ENCODE measurements at places on chromosomes 5 and 9.
A peak's percentile ranks its signal among the peaks of the same experiment; 100 is the strongest.

DNA sequence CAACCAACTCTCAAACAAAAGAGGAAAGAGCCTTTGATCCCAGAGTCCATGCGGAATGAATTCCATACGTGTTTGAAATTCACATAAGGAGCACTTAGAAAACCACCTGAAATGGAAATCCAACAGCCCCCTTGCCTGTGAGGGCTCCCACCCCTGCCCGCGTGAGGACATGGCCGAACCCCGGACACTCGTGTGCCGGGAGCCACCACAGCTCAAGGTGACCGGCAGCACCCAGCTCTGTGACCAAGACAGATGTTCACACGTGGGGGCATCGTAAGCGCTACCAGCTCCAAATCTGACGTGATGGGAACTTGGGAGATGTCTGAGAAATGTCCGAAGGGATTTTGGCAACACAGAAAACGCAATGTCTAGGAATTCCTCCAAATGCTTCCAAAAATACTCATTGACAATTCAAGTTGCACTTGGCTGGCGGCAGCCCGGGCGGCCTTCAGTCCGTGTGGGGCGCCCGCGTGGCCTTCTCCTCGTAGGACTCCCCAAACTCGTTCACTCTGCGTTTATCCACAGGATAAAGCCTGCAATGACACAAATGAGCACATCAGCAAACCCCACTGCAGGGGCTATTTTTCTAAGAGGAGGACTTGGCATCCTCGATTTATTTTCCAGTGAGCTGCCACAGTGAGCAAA, 23.2 kb upstream of the TERT start:
- no peak for DNase-seq

DNA sequence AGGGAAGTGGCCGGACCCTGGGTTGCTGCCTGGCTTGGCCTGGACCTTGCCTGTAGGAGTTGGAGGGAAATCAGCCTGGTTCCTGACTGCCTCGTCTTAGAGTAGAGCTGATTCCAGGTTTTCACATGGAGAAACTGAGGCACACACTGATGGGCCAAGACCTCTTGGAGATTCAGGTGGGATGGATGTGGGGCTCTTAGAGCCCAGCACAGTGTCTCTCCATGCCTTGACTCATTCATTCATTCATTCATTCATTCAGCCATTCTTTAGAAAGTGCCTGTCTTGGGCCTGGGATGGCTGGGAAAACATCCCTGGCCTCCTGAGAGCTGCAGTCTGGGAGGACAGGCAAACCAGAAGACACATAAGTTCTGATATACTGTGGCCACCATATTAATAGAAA, 2.2 kb downstream of the LRRC8A start:
- DNase-seq: no peak

DNA sequence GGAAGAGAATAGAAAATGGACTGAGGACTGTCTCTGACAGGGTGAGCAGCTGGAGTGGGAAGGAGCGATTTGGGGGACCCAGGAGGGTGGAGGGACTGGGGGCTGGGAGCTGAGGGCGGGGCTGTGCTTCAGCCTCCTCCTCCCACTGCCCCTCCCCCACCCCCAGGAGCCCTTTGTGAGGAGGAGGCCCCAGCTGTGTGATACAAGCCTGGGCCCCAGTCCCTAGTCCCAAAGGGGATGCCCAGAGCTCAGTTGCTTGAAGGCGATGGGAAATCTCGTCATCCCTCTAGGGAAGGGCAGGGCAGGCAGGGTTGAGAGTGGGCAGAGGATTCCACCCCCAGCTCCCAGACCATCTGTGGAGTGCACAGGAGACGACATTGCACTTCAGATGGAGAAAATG, at the start of gene SPATA31E1:
Gene SPATA31E1, plus strand, starts transcription at position 251 of the 400 bp plus-strand sequence. Its CDS starts 15 bp downstream, at position 266.
- no peak for DNase-seq

GRCh38 chr5:160547061-160547460, 125.4 kb downstream of the PTTG1 start:
- DNase-seq: no peak

DNA sequence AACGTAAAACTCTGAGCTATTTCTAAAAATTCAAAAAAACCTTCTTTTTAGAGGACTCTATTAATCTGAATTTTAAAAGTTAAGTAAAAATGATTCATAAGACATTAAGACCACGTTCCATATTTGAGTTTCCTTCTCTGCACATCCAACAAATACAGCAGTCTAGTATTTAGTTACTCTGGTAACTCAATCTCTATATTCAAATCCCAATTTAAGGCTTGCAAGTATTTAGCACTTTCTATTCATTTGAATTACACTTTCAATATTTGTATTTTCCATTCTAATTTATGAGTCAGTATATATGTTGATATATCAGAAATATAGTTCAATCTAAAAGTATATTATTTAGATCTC, 17.7 kb downstream of the RFX3 start:
- no peak for DNase-seq

DNA sequence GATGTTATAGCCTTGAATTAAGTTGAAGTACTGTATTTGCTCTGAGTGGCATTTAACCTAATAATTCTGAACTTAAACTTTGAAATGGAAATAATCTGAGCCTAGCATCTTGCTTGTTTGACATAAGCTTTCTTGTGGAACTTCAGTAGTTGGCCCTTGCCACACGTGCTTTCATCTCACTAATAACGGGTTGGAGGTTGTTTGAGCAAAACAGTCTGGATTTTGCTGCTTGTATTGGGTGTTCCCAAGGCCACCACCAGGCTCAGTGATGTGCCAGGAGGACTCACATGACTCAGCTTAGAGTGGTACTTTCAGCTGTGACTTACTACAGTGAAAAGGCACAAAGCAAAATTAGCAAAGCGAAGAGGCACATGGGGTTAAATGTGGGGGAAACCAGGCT, 35.7 kb downstream of the SECISBP2 start:
- no peak for DNase-seq

GRCh38 chr5:69368458-69369339, 621 bp downstream of the AK6 start:
- no peak for DNase-seq

GRCh38 chr5:107985144-107985543, 314.4 kb upstream of the EFNA5 start:
- no peak for DNase-seq

DNA sequence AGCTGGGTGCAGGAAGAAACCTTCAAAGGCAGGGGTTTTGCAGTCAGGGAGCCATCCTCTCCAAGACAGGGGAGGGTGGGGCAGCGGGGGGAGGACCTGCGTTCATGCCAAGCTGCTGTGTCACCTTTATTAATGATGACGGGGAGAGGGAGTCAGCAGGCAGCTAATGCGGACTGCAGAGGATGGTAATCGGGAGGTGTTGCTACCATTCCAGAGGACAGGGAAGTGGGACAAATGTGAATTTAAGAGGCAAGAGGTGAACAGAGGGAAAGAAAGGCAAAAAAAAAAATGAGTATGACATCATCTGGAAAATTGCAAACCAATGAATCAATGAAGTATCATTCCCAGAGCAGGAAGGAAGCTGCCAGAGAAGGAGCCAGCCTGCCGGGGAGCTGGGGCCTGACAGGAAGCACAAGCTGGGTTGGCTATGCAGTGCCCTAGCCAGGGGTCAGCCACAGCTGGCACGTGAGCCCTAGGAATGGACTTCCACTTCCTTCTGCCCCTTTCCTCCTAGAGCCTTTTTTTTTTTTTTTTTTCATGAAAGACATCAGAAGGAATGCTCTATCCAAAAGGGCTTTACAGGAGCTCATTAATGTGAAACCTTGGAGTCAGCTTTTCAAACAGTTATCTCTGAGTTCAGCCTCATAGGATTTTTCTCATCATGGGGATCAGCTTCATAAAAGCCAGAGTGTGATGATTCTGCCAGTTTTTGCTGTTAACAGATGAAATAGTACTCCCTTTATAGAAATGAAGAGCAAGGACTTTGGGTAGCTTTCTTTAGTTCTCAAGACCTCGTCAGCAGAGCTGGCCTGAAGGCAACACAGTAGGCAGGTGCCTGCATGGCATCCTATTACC, 9.2 kb downstream of the INSYN2B start:
- peak; percentile 53 for DNase-seq

DNA sequence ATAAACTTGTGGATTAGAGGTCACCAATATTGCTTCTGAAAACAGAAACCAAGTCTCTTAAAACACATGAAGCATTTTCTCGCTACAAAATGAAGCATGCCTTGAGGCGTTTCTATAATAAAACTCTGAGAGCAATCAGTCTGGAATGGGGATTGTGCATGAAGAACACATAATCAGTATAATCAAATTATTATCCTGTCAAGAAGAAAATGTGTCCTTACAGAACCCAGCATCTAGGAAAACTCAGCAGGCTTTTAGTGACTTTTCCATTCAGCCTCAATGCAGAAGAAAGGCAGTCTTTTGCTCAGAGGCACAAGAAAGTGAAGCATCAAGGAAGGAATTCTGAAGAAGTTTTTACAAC, 121.9 kb downstream of the CDH18 start:
- DNase-seq: no peak

- no peak for DNase-seq
Observed at GRCh38 chr9:129391221-129391661, 213.2 kb upstream of the IER5L start.

DNA sequence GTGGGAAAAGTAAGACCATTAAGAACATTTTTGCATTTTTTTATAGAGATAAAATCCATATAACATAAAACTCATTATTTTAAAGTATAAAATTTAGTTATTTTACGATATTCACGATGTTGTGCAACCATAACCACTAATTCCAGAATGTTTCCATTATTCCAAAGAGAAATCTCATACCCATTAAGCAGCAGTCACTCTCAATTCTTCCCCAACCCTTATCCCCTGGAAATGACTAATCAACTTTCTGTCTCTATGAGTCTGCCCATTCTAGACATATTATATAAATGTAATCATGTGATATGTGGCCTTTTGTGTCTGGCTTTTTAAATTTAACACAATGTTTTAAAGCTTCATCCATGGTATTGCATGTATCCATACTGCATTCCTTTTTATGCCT, 115.6 kb upstream of the ADAMTSL1 start:
- DNase-seq: no peak

DNA sequence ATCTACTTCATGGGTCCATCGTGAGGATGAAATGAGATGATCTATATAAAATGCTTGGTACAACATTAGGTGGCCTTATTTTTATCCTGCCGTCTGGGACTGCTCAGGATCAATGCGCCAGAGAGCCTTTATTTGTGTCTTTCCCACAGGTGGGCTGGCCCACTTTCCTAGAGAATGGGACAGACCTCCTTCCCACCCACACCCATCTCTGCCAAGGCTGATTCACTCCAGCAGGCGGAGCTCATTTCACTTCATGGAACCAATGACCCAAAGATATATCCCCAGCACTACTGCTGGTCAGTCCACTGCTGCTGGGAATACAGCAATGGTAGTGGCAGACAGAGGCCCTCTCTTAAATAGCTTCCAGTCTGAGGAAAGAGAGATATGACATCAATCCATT, 35.7 kb downstream of the TGFBI start:
- DNase-seq: no peak

- DNase-seq: peak; percentile 7
Observed at GRCh38 chr9:113274474-113275156, 757 bp downstream of the CDC26 start.

DNA sequence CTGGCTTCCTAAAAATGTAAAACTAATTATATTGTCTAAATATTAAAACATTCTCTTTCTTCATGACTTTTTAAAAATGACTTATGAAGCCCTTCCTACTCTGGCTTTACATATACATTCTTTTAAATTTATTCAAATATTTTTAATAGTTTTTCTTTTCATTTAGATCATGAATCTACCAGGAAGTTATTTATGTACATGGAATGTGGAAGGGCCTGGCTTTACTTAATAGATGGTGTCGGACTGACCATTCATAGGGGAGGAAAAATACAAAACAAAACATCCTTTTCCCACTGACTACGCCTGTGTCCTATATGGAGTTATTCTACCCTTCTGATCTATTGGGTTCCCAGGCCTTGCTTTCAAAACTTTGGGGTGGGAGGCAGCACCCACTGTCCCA, 129.8 kb downstream of the MACROH2A1 start:
- no peak for DNase-seq

DNA sequence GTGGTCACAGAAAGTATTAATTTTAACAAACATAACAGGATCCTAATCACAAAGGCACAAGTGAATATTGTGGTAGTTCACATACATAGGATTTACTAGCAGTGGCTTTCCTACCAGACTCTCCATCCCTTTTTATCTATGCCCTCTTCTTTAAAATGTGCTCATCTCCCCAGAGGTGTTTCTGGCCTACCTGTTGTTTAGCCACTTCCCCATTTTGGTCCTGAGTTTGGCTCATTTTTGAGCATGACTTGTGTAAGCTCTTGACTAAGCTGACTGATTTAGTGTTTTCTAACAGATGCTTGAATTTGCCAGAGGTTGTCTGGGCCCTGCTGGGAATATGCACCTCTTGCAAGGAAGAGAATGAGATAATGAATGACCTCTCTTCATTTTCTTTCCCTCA, 517.7 kb upstream of the CLINT1 start:
- no peak for DNase-seq

- DNase-seq: no peak
Observed at GRCh38 chr9:20506099-20506900, 116.0 kb downstream of the MLLT3 start.

GRCh38 chr5:113562828-113563400, 49.4 kb downstream of the YTHDC2 start:
- DNase-seq: no peak

GRCh38 chr5:86572825-86573517, 44.8 kb upstream of the COX7C start:
- no peak for DNase-seq

DNA sequence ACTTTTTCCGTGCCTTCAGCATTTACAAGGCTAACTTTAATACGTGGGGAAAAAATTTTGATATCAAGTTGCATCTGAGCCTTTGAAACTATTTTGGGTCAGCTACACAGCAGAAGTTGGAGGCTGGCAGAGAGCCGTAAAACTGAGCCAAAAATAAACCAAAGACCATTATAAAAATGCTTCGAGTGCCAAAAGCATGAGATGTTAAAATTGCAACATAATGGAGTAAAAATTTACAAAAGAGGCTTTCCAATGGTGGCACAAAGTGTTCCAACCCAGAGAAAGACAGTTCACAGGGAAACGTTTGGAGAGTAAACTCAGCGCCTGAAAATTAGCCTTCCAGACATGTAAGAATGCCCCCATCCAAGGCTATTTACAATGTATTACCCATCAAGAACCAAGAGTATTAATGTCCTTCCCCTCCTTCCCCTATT, 190.3 kb downstream of the TLE1 start:
- no peak for DNase-seq

DNA sequence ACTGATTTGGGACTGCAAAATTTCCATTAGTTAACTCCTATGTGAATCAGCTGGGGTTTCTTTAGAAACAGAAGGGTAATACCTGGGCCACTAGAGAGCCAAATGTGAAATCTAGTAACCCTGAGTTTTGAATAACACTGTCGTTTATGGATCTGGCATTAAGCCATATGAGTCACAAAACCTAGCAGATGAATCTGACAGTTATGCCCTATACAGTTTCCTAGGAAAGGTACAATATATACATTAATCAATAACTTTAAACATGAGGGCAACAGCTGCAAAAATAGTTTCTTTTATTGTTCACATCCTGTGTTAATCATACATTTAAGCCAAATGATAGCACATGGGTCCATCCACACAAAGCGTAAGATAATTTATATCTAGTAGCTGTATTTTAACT, 56.9 kb downstream of the PAM start:
- no peak for DNase-seq

- DNase-seq: no peak
Observed at GRCh38 chr5:111348661-111349329, 124.6 kb downstream of the CAMK4 start.
